ENCODE measurements at places on chromosomes 5 and 9.

- DNase-seq = no peak
These were observed 40.0 kb upstream of the SLC44A1 start for GRCh38 chr9:105204416-105204815.

DNA sequence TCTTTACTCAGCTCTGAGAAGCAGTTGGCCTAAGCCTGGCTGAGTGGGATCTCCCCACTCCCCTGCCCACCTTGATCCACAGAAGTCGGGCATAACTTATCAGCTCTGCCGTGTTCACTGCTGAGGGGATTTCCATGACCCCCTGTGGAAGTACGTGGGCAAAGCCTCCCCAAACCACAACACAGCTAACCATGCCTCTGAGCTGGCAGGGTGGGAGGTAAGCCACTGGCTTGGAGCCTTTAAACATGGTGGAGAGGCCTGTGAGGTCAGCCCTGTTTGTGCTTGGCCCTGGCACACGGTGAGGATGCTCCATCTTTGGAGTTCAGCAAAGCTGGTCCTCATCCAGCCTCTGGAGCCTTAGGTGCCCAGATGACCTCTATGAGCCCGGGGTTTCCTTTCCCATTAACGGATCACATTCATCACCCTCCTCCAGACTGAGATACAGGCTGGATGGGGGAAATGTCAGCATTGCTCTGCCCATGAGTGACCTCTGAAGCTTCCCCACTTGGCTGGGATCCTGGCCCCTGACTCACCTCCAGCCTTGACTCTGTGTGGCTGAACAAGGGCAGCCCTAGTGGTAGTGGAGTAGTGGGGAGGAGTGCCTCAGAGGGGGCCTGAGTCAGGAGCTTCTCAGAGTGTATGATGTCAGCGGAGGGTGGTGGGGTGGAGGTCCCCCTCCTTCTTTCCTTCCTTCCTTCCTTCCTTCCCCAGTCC is 6.2 kb downstream of the PDLIM4 start:
- DNase-seq = peak; percentile 23

DNA sequence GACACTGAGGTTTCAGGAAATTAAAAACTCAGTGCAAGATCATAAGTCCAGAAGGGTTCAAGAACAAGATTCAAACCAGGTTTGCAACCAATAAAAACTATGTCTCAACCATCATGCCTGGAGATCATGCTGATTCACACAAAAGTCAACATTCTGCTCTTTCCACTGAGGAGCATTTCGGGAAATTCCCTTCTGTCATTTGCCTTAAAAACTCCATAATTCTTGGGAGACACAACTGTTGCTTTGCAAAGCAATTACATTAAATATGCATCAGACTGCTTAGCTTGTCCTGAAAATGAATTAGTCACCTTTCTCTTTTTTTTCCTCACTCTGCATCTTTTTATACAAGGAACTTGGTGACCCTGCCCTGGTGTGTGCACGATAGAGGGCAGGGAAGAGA is 275.9 kb upstream of the ZNF462 start:
- DNase-seq = no peak

DNA sequence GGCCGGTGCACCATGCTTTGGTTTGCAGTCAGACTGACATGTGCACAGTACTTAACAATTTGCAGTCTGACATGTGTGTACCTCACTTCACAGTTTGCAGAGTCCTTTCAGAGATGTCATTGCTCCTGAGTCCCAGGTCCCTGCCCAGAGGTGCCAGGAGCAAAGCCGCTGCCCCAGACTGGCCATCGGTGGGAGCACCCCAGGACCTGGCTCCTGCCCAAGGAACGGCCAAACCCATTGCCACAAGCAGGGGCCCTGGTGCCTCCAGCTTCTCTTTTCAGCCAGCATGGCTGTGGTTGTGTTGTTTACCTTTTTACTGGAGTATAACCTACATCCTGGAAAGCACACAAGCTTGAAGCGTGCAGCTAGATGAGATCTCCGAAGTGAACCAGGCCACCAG is 28.6 kb downstream of the RASGEF1C start:
- no peak for DNase-seq

GRCh38 chr5:103249068-103249467 is 9.5 kb upstream of the MACIR start:
- DNase-seq = no peak
